ENCODE measurements at places on chromosomes 2 and 18.

DNA sequence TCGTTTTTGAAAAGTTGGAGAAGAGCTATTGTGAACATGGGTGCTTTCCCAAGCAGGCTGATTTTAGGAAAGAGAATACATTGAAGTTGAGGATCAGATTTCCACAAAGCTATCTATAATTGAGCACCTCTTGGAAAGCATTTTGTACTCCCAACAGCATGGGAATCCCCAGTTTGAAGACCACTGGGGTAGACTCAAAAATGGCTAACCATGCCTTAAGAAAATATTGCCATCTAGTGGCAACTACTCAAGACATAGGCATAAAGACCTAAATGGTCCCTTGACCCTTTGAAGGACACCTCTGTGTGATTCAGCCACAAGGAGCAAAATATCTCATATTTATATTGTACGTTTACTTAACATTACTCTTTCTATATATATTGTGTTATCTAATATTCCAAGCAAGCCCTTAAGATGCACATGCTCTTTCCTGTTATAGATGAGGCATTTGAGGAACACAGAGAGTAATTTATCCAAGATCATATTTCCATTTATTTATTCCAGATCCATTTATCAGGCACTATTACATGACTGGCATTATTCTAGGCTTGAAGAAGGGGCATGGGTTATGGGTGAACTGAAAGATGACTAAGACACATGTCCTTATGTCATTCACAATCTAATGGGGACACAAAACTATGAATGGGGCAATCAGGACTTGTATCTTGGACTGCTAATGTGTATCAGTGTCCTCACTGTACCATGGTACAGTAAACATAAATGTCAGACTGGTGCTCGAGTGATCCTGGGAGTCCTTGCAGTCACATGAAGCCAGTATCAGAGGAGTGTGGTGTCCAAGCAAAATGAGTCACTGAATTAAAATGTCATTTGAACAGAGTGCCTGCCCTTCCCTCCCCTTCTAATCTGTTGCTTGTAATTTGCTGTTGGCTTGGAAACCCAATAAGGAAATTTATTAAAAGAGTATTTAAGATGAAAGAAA is 121.0 kb upstream of the XPO1 start:
- DNase-seq, result no peak

GRCh38 chr2:1970341-1970740 is 226.0 kb upstream of the PXDN start:
- no peak for DNase-seq

GRCh38 chr2:143142598-143142997 is 13.4 kb downstream of the ARHGAP15 start:
- no peak for DNase-seq

GRCh38 chr2:50614056-50614455 is 417.9 kb downstream of the NRXN1 start:
- DNase-seq, result no peak

GRCh38 chr2:122357998-122358397 is 602.5 kb downstream of the TSN start:
- DNase-seq, result no peak

DNA sequence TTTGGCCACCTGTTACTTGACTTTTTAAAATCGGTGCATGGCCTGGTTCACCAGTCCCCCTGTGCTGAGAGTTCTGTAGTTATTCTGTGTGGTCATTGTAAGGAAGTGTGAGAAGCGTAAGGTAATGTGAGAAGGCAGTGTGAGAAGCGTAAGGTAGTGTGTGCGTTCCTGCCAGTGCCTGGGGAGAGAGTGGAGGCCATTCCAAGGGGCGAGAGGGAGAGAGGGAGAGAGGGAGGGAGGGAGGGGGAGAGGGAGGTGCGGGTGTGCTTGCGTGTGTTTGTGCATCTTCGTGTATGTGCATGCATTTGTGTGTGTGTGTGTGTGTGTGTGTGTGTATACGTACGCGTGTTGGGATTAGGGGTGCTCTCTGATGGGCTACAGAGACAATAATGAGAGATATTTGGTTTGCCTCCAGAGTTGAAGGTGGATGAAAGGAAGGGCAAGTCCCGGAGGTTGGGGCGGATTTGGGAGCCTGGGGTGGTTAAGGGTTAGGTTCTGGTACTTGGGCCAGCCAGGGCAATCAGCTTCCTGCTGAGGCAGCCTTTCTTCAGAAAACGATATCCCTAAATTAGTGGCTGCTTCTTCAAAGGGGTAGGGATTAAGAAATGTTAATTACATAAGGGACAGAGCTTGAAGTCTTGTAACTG is 53.7 kb downstream of the SGPP2 start:
- no peak for DNase-seq

DNA sequence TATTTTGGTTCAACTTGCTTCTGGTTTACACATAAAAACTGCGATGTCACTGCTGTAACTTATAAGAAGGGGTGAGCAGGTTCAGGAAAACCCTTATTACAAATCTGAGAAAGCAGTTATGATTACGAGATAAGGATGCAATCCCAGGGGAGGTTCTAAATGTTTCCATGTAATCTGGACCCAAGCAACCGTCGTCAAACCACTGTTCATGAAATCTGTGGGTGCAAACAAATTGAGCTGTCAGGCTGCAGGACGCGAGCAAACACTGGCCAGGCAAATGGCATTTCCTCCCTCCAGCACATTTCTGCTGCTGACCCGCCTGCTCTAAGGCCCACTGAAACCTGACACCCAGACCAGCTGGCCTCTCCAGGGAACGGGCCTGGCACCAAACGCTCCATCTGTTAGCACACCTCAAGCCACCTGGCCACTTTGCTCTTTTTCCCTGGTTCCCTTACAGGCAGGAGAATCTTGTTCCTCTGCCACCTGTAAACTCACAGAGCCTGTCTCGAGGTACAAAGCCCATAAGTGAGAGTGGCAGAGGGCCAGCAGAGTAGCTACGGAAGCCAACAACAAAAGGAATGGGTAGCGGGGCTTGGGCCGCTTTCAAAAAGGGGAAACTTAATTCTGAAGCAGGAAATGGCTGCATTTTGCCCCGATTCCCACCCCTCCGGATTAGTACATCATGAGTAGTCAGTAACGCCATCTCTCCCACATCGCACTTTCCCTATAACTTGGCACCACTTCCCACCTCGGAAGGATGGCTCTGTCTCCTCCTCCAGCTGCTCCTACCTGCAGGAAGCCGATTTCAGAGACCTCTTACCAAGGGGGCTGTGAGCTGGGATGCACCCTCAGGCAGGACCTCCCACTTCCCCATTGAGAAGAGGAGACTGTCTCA is 26.5 kb downstream of the CRACDL start:
- peak; percentile 53 for DNase-seq

DNA sequence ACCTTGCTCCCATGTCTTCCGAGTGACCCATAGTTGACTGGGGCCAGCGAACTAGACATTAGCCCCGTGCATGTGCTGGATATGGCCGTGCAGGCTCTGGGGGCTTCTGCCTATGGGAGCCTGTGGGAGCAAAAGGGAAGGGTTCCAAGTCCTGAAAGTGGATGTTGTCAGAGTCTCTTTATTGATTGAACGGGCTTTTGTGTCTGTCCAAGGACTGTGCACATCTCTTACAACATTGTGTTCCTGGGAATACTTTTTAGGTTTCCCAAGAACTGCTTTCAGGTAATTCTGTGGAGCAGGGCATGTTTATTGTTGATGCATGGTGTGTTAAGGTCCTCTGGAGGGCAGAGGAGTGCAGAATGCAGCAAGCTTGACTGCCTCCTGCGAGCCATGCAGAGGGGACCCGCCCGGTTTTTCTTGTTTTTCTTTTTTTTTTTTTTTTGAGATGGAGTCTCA is 5.0 kb downstream of the RNF144A start:
- DNase-seq, result no peak

DNA sequence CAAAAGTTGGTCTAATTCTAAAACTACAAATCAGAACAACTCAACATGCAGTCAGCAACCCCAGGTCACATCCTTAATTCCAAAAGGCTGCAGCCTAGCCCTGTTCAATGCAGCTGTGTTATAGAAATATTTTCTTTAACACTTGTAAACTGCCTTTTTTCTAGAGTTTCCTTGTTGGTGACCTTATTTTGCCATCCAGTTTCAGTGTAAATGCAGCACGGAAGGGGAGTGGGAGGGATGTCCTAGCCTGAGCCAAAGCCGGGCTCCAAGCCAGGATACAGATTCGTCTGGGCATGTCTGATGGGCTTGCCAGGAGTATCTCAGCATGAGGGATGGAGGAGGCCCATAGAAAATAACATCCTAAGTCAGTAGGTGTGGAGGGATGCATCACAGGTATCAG is 17.7 kb upstream of the SP3 start:
- no peak for DNase-seq

DNA sequence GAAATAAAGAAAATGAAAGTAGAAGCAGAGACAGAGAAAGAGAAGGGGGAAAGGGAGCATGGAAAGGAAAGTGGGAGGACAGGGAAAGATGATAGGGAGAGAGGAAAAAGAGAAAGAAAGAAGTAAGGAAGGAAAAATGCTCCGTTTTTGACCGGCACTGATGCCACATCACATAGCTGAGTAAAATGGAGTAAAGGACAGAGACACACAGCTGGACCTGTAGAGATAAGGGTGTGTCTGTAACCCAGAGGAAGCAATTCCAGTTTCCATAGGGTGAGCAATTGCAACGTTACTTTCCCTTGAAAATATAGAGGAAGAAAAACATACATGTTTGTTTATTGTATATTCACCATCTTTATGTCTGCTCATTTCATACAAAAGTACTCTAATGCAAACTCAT is 1866.9 kb upstream of the PIK3C3 start:
- DNase-seq, result no peak
